ENCODE measurements at places on chromosomes 6 and 20. TPM values are rescaled to one million over a fixed set of nuclear protein-coding genes. Genes with fewer than 3 reads are reported as not detected.

DNA sequence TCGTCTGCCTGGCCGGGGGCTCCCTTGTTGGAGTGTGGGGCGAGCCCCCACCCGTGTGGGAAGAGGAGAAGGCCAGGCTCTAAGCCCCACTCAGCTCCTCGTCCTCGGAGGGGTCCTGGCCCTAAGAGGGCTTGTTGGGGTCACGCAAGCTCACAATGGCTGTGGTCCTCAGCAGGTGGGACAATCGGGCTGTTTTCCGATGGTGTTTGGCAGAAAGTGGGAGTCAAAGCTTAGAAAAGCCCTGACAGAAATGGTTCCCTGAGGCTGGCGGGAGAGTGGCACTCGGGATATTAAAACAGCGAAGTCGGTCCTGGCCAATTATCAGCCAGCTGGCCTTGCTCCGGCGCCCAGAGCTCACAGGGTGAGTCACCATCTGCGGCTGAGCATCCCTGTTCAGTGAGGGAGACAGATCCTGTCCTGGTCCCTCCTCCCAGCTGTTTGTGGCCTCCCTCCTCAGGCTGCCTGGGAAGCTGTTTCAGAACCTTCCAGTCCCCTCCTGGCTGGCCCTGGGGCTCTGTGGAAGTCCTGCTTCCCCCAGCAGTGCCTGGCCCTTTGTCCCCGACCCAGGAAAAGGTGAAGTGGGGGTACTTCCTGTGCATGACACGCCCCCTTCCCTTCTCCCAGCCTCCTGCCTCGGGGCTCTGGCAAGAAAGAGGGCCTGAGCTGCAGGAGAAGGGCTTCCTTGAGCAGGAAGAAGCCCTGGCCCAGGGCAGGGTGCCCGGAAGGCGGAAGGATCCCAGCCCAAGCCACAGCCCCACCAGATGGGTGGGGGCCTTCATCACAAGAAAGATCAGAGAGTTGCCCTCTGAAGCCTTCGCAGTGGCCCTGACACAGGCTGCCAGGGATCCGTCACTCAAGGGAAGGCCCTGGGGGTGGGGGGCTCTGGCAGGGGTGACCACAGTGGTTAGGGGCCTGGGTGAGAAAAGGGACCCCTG lies 53.6 kb upstream of the BHLHE23 start:
- no peak for DNase-seq

DNA sequence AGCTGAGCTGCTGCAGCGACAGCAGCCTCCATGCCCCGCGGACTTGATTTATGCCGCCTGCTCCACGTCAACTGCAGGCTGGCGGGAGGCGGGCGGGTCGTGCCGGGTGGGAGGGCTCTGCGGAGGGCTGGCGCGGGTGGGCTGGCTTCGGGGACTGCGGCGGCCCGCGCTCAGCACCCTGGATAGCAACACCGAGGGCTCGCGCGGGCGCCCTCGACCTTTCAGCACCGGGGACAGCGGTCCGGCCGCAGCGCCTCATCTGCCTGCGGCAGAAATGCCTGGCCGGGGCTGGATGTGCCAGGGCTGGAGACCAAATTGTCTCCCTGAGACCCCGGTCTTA lies 792 bp downstream of the SNAP25 start:
- DNase-seq: peak; percentile 73

DNA sequence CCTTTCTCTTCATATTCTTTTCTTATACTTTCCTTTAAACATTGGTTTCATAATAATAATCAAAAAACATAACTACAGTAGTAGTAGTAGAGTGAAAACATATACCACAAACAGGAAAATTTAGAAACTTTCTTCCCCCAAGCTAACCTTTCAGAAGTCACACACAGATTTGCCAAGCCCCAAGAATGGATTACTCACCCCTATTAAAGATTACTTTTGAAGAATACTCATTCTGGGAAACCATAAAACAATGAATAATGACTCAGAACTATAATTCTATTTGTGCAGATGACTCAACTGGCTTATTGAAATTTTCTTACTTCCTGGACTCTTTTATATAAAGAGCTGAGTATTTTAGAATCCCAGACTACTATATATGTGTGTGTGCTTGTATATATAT lies 119.4 kb upstream of the GJE1 start:
- no peak for DNase-seq

GRCh38 chr6:133512410-133513016 lies 271.4 kb downstream of the EYA4 start:
- DNase-seq: peak; percentile 33

DNA sequence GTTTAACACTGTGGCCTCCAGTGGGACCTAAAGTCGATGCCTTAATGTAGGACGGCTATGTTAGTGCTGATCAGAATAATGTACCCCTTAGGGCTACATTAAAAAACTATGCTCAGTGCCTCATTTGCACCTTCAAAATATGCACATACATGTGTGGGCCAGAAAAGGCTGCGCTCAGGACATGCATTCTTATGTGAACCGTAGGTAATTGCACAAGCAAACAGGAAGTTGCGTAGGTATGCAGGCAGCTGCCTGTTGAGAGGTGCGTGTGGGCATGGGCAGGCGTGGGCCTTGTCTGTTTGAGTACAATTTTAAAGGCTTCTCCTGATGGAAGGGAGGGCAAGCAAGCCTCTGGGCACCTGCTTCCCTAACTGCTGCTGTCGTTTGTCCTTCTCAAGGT lies 116.2 kb upstream of the JAG1 start:
- no peak for DNase-seq

- no peak for DNase-seq
Observed at GRCh38 chr20:33790566-33790965, 20.6 kb upstream of the CHMP4B start.

DNA sequence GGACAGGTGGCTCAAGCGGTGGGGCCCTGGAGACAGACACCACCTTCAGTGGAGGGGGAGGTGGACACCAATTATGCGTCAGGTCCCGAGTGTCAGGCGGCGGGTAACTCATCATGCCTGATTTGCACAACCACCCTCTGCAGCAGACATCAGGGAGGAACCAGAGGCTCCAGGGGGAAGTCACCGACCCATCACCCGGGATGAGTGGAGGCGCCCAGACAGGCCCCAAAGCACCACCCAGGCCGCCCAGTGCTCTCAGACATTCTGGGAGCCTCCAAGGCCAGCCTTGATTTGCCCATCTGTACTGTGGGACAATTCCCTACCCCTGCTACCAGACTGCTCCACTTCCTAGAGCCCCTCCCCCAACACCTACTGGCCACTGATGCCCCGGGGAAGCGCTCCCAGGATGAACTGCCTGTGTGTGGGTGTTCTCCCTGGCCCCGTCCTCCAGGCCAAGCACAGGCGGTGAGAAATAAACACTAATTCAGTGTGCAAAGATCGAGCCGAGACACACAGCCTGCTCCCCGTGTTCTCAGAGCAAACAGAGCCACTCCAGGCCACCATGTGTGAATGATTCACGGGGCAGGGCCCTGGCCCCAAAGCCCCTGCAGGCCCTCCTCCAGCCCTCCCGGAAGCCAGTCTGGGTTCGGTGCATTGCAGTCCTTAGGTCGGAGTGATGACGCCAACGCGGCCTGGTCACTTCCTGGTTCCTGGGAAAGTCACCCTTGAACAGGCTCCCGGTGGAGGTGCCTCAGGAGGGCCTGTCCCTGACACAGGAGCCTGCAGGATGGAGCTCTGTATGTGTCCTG lies 107.2 kb downstream of the ASXL1 start:
- peak; percentile 82 for DNase-seq

The ECT2L gene
- 1.3 TPM for total RNA-seq

The FRK gene
- total RNA-seq: 6.2 TPM
